ENCODE measurements at places on chromosomes 13 and 19.

- DNase-seq: no peak
Measured at GRCh38 chr19:34910770-34911169, 15.9 kb upstream of the ZNF30 start.

DNA sequence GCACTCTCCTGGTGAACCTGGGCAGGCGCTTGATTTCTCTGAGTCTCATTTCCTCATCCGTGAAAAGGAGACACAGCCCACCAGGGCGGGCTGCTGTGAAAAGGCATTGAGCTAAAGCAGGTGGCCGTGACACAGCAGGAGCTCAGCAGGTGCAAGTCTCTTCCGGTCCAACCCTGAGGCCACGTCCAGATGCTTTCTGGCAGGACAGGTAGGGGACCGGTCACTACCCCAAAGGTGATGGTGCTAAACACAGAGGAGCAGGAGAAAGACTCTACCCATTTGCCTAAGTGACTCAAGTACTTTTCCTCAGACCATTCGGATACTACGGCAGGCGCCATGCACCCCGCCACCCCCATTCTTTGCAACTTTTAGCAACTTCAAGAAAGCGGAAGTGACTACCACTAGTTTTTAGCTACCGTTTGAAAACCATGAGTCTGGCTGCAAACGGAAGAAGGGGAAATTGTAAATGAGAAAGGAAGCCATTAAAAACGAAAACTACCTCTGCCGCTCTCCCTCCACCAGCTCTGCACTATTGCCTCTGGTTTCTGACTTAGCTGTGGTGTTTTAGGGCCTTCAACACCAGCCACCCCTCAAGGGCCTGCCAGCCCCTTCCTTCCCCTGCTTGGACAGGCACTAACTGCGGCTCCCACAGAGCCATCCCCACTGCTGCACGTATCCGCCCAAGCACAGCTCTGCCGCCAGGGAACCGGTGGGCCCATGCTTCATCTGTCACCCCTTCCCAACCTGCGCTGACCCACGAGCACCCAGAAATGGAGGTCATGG, 4.8 kb downstream of the PPP6R1 start:
- no peak for DNase-seq

DNA sequence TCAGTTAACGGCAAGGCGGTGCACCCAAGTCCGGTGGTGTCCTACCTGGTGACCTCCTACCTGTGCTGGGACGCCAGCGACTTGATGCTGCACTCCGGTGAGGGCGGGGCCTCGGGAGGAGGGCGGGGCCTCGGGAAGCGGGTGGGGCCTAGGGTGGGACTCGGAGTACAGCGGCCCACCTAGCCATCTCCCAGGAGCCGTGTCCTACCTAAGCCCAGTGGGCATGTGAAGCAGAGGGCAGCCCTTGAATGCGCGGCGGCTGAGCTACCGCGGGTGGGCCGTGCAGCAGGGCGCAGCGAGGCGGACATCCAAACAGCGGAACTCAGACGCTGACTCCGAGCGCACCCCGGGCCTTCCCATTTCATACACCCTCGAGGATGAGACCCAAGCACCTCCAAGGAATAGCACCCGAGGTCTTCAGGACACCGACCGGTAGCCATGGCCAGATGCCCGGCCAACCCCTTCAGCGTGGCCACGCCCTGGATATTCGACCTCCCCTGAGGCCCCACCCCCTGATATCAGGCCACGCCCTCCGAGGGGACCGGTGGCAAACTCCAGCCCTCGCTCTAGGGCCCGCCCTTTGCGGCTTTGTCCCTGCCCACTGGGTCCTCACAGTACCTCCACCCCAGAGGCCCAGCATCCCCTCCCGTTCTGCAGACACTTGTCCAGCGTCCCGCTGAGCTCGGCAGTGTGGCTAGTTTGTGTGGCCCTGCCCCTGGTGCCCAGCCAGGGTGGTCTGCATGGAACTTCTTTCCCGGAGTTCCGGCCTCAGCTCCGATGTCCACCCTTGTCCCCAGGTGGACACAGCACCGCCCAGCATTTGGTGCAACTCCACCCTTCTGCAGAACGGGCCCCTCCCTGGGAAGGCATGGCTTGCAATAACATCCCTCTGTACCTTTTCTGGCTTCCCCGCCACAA, 5.4 kb downstream of the KLK1 start:
- no peak for DNase-seq

DNA sequence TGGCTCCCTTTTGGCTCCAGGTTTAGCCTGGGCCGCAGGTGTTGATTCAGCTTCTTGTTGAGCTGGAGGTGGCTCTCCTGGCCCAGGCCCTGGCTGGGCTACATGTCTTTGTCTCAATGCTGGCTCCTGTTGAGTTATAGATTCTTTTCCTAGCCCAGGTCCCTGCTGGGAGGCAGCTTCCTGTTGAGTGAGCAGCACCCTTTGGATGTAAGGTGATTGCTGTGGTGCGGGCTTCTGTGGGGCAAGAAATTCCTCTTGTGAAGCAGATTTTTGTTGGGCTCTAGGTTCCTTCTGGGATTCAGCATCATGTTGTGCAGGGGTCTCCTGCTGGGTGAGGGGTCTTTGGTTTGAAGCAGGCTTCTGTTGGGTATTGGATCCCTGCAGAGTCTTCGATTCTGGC, 545 bp downstream of the LIPE start:
- no peak for DNase-seq

DNA sequence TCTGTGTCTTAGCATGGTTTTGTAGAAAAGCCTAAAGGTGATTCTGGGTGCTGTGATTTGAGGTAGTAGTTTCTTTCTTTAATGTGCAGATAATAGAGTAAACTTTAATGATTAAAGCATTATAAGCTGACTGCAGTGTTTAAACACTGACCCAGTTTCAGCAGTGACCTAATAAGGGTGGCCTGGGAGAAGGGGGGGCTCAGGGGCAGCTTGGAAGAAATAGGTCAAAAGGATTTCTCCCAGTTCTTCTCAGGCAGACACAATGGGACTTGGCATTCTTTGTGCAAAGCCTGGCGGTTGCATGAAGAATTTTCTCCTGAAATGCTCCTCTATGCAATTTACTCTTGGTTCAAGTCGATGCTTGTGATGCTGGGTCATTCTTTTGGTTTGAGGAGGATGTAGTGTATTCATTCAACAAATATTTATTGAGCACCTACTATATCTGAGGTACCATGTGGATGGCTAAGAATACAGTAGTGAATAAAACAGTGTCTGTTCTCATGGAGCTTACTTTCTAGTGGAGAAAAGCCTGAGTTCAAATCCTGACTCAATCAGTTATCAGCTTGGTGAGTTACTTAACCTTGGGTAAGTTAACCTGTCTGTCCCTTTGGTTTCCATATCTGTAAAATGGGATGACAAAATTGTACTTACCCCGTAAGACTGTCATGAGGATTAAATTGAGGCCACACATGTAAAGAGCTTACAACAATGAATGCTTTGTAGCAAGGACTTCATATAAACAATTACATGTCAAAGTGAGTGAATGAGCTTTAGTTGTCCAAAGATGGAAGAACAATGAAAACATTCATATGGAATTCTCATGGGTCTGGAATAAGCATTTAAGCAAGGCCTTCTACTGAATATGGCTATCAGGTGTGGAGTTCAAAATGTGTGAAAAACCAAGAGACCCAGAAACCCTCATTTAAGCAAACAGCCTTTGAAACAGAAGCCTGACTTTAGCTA, 210.2 kb downstream of the KCNRG start:
- no peak for DNase-seq

GRCh38 chr19:3984908-3985642, at the start of gene EEF2:
TSS of gene EEF2 (minus strand) at chr19:3985463. CDS start at chr19:3985380, 83 bp downstream.
- DNase-seq: peak; percentile 93
